Foreskin fibroblast (primary cell): ENCODE measurements at places on chromosomes 2 and 18.
A peak's percentile ranks its signal among the peaks of the same experiment; 100 is the strongest.

DNA sequence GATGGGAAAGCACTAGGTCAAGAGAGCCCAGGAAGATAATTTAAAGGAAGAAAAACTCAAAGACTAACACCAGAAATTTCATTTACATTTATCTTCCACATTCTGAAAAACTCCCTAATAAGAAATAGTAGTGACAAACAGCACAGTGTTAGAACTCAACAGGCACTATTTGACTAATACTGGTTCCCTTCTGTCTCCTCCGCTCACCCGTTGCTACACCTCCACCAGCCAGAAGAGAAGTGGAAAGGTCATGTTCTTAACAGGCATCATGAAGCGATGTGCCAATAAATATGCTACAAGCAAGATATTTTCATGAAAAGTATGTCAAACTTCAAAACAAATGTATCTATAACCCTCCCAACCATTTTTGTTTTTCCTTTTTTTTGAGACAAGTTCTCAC is 5.7 kb downstream of the ROCK1 start:
- no peak for DNase-seq

DNA sequence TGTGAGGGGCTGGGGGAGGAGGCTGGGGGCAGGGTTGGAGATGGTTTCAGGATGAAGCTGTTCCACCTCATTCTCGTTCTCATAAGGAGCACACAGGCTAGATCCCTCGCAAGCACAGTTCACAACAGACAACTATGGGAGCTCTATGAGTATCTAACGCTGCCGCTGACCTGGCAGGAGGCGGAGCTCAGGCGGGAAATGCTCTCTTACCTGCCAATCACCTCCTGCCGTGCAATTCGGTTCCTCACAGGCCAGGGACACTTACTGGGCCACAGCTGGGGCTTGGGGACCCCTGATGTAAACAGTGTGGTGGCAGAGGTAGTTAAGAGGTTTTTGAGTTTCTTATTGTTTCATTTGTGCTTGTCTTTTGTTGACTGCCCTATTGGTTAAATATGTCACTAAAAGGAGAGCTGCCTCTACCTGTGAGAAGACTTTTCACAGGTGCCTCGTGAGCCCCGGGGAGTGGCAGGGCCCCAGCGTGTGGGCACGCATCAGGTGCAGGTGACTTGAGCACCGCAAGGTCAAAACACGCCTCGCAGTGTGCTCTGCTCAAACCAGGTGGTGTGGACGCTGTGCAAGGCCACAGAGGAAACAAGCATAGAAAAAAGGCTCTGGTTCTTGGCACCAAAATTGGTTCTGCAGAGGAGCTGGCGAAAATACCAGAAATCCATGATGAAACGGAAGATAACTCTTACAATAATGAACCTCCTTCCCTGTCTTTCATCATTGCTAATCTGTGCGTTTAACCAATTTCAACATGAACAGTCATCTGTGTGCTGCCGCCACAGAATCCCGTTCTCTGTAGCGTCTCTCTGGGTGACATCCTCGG is 10.2 kb downstream of the MLPH start:
- no peak for DNase-seq

DNA sequence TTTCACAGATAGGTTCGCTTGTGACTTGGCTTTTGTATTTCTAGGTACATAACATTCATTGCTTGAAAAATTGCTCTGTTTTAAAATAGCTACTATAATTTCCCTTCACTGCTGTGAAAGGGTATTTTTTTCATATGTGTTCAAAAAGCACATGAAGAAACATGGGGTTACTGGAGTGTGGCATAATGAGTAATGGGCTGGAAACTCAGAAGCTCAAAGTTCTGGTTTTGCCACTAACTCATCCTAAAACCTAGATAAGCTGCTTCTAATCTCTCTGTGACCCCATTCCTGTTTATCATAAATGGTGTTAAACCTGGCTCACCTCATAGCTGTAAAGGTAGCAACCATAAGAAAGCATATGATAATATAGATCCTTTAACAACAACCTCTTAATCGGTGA is 319.3 kb downstream of the PTPRM start:
- DNase-seq: no peak

- no peak for DNase-seq
Measured at GRCh38 chr18:39319141-39319540, 1753.5 kb upstream of the CELF4 start.

DNA sequence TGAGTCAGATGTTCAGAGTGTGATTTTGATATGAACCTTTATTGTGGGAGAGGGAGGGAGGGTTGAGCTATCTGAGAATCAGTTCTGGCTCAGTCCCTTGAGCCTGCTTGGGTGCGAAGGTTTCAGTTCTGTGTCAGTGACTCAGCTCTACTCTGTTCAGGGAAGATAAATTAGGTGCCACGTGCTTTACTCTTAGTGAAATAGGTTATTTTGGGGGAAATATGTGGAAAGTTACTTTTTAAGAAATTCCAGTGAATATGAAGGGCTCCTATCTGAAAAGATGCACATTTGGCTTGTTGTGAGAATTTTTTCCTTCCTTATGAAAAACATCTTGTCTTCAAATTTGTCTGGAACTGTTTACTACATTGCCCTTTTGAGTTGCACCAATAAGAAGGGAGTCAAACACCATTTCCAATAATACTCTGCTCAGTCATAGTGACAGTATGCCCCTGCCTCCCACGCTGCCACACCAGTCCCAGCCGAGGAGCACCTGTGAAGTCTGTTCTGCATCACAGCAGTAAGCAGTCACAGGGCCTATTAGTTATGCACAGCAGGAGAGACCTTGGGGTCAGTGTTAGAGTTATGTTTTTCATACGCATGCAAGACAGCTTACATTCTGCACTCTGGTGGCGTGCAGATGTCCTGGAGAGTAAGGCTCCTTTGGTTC is 32.8 kb upstream of the DNAH7 start:
- peak; percentile 68 for DNase-seq

- DNase-seq: no peak
Measured at GRCh38 chr2:105460048-105460732, 61.3 kb upstream of the FHL2 start.

DNA sequence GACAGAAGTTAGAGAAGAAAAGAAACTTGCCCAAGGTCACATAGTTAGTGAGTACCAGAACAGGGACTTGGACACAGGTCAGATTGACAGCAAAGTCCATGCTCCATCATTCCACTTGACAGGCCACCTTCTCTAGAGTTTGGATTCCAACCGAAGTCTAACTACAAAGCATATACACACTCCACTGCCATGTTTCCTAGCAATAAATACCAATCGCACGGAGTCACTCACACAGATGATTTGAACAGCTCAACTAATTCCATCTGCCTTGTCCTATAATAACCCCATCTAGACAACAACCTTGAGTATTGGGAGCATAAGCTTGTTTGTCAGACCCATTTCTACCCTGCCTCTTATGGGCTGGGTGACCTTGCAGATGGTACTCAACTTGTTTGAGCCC is 334.6 kb upstream of the MGAT5 start:
- no peak for DNase-seq

DNA sequence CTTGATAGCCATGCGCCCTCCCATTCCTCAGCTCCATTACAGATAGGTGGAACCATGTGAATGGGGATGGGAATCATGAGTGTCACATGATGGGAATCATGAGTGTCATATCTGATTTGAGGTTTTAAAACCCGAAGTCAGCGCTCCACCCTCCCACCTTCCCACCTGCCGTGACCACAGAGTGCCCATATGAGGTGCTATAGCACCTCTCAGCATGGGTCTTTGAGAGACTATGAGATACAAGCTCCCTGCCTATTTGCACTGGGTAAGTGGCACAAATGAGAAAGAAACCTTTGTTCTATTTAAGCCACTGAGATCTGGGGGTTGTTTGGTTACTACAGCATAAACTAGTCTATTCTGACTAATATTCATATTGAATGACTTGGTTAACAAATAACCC is 78.5 kb upstream of the PTPRM start:
- no peak for DNase-seq

DNA sequence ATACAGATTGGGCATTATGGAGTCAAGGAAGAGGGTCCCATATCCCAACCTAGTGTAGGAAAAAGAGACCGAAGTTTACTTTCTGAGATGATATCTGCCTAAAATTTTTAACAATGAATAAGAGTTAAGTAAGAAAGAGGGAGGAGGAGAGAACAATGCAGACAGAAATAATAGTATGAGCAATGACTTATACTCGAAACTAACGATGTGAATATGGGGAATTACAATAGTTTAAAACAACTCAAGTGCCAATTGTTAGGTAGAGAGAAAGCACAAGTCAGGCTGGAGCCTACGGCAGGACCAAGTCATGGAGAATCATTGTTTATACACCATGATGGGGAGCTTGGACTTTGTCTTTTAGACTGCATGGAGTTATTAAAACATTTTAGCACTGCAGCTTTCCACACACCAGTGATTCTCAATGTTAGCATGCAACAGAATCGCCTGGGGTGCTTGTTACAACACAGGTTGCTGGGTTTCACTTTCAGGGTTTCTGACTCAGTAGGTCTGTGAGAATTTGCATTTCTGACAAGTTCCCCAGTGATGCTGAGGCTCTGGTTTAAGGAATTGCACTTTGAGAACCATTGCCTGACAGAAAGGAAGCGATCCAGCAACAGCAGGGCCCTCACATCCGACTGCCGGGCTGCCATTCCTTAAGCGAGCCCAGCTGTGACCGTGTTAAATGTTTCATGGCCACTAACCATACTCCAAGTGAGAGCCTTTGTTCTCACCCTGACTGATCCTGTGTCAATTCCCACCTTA is 511.2 kb downstream of the DCDC2C start:
- no peak for DNase-seq

DNA sequence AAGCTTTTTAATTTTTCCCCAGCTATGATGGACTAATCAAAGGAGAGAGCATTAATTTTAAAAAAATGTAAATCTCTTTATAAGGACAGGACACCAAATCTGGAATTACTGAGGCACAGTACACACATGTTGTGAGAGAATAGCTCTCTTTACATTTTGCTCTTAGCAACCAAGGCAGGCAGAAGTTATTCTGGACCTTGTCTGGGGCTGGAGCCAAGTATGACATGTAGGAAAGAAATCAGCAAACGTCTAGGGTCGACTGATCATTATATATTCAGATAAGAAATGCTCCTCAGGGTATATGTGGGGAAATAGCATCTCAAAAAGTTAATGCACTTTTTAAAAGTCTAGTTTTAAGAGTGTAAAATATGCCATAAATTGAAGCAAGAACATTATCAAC is 1330.0 kb upstream of the CELF4 start:
- no peak for DNase-seq

- DNase-seq: no peak
Measured at GRCh38 chr2:186827862-186828492, 21.0 kb downstream of the ZSWIM2 start.

DNA sequence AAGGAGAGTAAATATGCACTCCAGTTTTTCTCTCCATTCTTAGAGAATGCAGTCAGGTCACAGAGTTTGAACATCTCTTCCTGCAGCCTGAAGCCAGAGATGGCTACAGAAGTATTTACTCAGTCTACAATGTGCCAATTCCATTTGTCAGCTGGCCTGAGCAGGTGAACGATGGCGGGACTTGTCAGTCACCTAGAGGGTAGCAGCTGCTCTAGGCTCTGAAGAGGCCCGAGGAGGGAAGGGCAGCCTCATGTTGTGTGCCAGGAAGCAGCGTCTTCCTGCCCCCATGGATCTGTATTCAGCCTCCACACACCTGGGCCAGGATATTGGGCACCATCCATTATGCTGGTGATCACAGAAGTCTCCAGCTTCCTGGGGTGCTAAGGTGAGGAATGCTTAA is 316.7 kb upstream of the CHAC2 start:
- DNase-seq: no peak

- peak; percentile 37 for DNase-seq
Measured at GRCh38 chr2:42008241-42008921, 39.4 kb upstream of the PKDCC start.

GRCh38 chr18:61898640-61899101 is 5.9 kb upstream of the RNF152 start:
- DNase-seq: peak; percentile 36
